ENCODE measurements at places on chromosomes 12 and 14.

GRCh38 chr12:101876322-101876860 lies 989 bp upstream of the DRAM1 start:
- DNase-seq = no peak

- DNase-seq = no peak
Observed at GRCh38 chr14:54177641-54178621, 218.9 kb upstream of the CDKN3 start.

- DNase-seq = no peak
Observed at GRCh38 chr14:68216079-68216478, 396.5 kb downstream of the RAD51B start.

DNA sequence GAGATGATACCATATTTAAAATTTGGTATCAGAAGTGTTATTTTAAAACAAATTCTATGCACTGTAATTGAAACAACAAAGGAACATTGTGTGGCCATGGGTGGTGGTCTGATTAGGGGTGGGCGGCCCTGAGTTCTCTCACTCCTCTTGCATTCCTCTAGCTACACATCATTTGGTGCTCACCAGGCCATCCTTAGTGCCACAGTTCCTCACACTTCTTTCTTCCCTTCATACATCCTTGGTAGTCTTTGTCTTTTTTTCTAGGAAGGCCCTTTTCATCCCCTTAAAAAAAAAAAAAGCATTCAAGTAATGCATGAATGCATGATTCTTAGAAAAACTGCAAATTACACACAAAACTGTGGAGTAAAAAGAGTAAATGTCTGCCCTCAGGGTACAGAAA lies 2.4 kb upstream of the MANSC4 start:
- no peak for DNase-seq

DNA sequence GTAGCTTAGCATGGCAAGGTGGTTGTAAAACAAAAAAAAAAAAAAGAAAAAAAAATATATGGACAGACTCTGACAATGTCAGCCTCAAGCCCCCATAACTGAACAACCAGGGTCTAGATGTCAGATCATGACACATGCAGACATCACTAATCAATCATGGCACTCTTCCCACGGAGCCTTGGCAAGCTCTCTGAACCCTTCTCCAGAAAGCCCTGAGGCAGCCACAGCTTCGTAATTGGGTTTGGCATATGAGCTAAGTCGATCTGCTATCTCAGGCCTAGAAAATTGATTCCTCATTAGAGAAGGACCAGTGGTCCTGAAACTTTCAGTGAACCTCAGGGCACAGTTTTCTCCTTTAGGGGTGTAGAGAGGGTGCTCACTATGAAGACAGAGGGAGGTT lies 112.2 kb downstream of the GPR135 start:
- DNase-seq = no peak

GRCh38 chr12:117587631-117588287 lies 226.3 kb upstream of the NOS1 start:
- DNase-seq = peak; percentile 11

DNA sequence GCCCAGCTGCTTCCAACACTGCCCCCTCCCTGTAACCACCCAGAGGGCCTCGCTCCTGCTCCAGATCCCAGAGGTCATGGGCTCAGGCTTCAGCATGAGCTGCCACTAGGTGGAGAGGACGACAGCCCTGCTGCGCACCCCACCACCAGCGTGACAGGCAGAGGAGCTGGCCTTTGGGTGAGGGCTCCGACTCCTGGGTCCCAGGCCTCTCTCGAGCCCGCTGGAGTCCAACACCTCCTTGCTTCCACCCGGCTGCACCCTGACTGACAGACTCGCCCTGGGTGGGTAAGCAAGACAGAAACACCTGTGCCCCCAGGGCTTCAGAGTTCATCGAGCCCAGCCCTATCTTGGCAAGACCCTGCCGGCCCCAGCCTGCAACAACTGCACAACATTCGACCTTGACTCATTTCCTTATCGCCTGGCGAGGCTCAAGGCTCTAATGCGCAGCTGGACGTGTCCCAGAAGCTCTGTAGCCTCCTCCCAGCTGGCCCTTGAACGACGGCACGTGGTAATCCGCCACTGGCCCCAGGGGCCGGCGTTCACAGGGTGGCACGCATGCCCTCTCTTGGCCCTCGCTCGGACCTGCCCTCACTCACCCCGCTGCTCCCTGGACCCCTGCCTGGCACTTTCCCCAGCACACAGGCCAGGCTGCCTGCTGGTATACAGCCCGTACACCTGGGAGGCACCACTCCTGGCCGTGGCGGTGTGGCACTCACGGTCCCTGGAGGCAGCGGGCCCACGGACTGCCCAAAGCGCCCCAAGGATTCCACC lies 28.0 kb downstream of the VPS37B start:
- no peak for DNase-seq

DNA sequence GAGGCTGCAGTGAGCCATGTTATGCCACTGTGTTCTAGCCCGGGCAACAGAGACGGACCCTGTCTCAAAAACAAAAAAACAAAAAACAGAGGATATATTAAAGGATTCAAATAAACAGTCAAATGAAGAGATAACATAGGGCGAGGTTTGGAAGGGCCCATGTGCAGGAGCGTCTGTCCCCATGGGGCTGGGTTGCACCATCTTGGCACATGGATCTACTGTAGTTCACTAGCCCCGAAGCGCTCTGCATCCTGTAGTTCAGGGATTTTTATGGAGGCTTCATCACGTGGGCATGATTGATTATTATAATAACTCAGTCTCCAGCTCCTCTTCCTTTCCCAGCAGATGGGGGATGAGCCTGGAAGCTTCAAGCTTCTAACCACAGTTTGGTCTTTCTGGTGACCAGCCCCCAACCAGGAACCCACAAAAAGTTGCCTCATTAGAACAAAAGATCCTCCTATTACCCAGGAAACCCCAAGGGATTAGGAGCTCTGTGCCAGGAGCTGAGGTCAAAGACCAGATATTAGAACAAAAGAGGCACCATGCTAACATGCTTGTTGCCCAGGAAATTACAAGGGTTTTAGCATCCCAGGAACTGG lies 59.9 kb downstream of the HCAR2 start:
- DNase-seq = no peak

- no peak for DNase-seq
Observed at GRCh38 chr12:49548822-49549648, 10.2 kb downstream of the KCNH3 start.

GRCh38 chr12:121033625-121034349 lies 5.3 kb downstream of the OASL start:
- peak; percentile 81 for DNase-seq

- DNase-seq = no peak
Observed at GRCh38 chr12:563787-564298, 99.4 kb downstream of the NINJ2 start.

GRCh38 chr12:52049286-52049685 lies 2.0 kb upstream of the NR4A1 start:
- no peak for DNase-seq

DNA sequence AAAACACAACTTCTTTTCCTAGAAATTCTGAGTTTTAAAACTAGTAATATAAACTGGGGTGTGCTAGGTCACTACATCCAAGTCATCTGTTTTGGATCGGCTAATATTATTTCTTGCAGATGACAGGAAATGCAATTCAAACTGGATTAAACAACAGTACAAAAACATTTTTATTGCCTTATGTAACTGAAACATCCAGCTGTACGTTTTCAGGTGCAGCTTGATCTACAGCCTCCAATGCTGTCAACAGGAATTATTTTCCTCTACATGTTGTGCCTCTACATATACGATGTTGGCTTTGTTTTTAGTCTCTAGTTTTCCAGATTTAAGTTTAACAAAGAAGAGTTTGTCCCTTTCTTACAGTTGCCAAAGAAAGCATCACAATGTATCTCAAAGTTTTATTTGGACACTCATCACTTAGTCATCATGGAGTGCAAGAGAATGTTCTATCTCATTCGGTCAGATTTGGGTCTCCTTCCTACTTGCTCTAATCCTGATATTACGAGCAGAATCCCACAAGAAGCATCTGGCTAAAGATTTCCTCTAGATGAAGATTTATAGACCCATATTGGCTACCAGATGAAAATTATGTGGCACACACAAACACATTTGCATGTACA lies 326.7 kb downstream of the SLC6A15 start:
- DNase-seq = no peak

- no peak for DNase-seq
Observed at GRCh38 chr12:16121953-16122352, 155.5 kb downstream of the SLC15A5 start.

GRCh38 chr12:30106204-30106965 lies 322.6 kb upstream of the TMTC1 start:
- no peak for DNase-seq

DNA sequence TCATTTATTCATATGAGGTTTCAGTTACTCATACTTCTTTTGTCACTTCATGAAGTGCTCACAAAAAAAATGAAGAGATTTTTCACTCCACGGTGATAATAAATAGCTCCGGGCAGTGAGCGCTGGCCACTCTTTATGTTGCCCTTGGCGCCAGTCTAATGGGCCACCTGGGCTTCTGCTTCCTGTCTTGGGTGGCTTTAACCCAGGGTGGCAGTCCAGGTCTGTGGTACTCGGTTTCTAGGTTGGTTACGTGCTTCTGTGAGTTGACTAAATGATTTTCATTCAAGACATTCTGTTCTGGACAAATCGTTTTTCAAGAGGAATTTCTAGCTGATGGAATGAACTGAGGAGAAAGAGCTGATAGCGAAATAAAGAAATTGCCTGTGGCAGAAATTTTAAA lies 34.6 kb upstream of the NID2 start:
- no peak for DNase-seq

DNA sequence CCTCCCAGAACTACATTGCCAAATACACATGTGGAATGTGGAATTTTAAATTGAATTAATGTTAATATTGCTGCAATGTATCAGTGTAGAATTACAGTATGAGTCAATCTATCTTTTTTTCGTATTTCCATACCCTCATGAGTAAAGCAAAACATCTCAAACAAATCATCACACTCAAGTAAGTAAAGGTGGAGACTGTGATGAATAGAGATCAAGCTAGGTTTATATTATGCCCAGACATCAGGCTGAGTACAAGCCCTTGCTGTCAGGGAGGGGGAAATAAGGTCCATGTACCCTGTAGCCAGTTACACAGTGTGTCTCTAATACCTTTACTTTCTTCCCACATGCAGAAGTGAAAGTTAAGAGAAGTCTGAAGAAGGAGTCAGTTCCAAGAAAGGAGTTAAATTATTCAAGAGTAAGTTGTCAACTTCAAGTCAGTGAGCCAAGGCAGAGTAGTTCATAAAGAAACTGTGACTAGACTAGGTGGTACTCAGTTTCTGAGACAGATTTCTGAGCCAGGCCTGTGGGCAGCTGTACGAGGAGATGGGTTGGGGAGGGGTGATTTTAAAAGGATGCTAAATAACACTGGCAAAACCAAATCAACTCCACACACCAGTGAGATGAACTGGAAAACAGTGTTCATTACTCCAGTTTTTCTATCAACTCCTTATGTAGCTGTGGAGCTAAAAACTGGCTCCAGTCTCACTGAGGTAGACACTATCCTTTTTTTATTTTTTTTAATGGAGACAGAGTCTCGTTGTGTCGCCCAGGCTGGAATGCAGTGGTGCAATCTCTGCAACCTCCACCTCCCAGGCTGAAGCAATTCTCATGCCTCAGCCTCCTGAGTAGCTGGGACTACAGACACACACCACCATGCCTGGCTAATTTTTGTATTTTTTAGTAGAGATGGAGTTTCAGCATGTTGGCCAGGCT lies 23.8 kb upstream of the STK38L start:
- DNase-seq = no peak

DNA sequence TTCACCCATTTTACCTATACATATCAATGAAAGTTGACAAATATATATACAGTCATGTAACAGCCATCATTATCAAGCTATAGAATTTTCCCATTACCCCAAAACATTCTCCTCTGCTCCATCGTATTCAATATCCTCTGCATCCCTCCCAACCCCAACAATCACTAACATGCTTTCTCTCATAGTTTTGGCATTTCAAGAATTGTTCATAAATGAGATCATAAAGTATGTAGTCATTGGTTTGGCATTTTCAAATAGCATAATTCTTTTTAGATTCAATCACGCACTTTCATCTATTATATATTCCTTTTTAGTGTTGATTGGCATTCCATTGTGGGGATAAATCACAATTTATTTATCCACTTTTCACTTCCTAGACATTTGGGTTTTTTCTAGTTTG lies 866.0 kb upstream of the TMEM132C start:
- peak; percentile 15 for DNase-seq

DNA sequence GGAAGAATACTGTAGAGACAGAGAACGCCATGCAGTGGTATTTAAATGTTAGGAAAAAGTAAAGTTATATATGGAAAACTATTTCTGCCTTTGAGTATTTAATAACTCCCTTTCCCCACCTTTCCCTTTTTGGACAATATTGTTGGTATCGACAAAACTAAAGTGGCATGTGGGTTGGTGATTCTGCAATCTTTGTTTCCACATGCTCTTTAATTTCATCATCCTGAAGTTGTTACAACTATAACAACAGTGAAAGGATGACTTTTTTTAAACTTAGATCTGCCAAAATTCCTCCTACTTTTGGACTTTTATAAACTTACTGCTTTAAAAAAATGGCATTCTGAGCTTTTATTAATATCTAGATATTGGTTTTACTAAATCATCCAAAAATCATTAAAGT lies 25.3 kb downstream of the TTC8 start:
- DNase-seq = no peak

- no peak for DNase-seq
Observed at GRCh38 chr14:99966037-99966835, 99.0 kb upstream of the EVL start.

- DNase-seq = peak; percentile 55
Observed at GRCh38 chr12:107903341-107904061, 129.0 kb downstream of the ASCL4 start.

GRCh38 chr12:128313931-128314330 lies 47.0 kb downstream of the TMEM132C start:
- no peak for DNase-seq

DNA sequence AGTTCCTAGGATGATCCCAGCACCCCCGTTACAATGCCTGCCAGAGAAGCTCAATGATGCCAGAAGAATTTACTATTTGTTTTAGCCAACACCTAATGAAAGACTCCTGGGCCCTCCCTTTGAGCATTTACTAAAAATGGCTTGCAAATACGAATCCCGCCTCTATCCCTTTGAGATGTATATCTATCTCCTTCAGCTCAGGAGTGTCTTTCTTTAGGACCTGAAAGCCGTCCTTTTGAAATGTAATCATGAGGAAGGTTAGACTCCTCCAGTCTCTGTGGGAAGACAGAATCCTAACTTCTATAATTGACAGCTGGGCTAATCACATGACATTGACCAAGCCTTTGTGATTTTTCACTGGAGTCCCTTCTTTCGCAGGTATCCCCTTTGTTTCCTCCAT lies 19.2 kb upstream of the DYNC1H1 start:
- no peak for DNase-seq

DNA sequence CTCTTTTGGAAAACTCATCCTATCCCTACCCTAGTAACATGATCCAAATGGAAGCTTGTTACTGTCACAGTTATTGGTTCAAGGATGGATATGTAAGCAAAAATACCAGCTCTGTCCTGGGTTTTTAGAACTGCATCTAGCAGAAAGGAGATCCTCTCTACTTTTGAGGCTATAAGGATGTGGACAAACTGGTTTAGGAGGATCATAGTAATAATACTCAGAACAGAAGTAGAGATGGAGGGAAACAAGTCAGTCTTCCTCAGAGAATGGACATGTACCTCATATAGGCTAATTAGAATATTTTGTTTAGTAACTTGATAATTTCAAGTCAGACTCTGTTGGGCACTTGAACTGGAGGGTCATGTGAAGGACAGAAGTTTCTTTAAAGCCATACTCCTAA lies 26.6 kb downstream of the FUT8 start:
- no peak for DNase-seq

All from SW 1271 (cell line).